ENCODE measurements at places on chromosomes 4 and X.

DNA sequence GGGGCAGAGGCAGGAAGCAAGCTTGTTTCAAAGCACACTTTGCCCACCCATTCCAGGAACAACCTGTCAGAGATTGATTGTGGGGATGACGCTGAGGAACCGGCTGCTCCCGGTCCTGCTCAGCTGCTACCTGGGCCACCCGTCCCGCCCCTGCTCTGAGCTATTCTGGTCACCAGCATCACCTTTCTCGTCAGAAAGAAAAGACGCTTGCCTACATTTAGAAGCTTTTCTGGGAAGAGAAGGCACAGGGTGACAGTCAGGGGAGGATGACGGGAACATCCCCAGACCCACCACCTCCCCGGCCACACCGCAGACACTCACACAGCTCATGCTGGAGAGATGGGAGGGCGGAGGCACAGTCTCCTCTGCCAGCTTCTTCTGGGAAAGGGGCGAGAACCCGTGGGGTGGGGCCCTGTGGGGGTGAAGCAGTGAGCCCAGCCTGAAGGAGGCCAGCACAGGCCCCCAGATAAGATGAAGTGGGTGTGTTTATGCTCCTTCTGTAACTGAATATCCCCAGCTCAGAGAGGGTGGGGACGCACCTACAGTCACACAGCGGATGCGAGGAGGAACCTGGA is 81.8 kb downstream of the CPZ start:
- no peak for DNase-seq

DNA sequence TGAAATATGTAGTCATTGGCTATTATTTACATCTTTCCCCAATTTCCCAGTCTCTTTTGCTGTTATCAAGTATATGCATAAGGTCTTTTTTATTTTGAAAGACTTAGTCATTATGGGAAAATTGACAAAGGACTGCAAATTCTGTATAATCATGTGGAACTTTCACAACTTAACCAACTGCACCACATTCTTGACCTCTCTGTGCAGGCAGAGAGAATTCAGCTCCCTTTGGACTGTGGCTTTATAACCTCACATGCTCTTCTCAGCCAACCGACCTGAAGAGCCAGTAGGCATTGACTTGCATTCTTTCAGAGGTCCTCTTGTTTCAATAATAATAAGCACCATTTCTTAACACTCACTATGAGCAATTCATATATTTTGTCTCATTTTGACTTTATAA is 66.9 kb downstream of the ANXA3 start:
- no peak for DNase-seq

GRCh38 chr4:74451214-74451661 is 6.3 kb downstream of the AREG start:
- no peak for DNase-seq

GRCh38 chr4:54102531-54103106 is 2.7 kb downstream of the GSX2 start:
- DNase-seq, result no peak

- DNase-seq, result peak; percentile 32
Observed at GRCh38 chrX:35351795-35352483, 409.3 kb downstream of the FAM47B start.

DNA sequence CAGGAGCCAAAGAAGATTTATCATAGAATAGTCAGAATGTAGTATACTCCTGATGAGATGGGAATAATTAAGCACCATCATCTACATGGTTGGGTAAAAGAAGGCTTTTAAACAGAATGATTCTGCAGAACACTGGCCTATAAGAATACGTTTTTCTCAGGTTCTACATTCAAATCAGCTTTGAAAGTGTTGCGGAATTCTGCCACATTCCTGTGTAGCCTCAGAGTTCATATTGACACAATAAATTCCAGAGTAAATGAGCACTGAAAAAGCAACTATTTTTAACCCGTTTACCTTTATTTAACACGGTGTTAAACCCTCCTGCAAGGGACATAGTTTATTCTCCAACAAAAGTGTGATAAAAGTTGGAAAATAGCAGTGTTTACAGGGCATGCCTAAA is 950.2 kb upstream of the SLIT2 start:
- no peak for DNase-seq

DNA sequence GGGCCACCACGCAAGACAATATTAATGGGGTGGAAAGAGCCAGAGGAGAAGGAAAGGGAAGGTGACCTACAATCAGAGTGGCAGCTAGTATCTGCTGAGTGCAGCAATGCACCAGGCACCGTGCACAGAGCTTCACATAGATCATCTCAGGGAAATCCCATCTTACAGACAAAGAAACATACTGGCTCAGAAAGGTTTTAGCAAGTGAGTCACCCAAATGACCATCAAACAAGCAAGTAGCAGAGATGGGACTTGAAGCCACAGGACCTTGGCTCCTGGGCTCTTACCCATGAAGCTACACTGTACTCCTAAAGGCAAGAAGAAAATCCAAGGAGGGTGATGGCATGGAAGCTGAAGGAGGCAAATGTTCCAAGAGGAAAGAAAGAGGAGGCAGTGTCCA is 6.8 kb downstream of the ANXA5 start:
- DNase-seq, result no peak

DNA sequence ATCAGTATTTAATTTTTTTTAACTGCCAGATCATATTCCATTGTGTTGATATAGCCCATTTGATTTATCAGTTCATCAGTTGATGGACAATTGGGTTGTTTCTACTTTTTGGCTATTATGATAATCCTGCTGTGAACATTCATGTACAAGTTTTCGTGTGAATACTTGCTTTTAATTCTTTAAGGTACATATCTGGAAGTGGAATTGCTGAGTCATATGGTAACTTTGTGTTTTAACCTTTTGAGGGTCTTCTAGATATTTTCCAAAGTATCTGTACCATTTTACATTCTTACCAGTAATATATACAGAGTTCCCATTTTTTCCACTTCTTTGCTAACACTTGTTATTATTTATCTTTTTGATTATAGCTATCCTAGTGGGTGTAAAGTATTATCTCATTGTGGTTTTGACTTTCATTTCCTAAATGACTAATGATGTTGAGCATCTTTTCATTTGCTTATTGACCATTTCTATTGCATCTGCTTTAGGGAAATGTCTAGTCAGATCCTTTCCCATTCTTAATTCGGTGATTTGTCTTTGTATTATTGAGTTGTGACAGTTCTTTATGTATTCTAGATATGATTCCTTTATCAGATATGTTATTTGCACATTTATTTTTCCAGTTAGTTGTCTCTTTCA is 75.2 kb upstream of the NUDT6 start:
- no peak for DNase-seq

GRCh38 chr4:163748449-163748848 is 254.0 kb downstream of the TMA16 start:
- DNase-seq, result no peak

- DNase-seq, result no peak
Observed at GRCh38 chr4:150960818-150961217, 54.3 kb downstream of the LRBA start.

Measured in RPMI8226 (cell line).